HL-60 (cell line): ENCODE measurements at places on chromosomes 6 and 20.

GRCh38 chr6:39266375-39266774 is 37.1 kb upstream of the KCNK5 start:
- DNase-seq: no peak

- peak; percentile 58 for DNase-seq
These were observed 88.9 kb upstream of the ELOVL5 start for GRCh38 chr6:53437557-53438202.

DNA sequence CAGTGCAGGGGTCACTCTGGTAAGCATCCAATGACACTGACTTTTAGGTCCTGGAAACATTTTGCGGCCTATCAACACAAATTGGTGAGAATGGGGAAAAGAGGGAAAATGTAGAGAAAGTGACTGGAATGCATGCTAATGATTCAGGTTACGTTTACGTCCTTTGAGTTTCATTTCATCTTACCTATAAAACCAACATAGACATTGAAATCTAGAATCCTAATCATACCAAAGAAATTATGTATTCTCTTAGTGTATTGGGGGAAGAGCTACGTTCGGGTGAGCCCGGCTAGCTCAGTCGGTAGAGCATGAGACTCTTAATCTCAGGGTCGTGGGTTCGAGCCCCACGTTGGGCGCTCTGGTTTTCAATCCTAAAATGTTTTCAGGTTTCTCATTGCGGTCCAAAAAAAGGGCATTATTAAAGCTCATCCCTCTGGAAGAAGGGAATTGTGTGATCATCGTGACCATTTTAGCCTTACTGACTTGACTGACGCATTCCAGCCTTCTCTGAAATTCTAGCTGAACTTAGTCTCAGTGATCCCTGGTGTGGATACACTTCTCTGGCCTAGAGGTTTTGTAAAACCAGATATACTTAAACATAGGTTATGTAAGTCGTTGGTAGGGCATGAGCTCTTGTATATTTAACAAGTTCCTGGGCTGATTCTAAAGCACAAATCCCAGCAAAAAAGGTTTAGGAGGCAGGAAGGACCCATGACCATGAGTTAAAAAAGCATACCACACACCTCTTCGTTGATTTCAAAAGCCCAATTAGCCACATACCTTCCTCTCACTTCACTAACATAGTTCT is 18.3 kb downstream of the HMGN4 start:
- DNase-seq: peak; percentile 17

- DNase-seq: no peak
These were observed 108.4 kb downstream of the HUS1B start for GRCh38 chr6:548517-548916.

GRCh38 chr6:108779536-108780275 is 68.5 kb upstream of the ARMC2 start:
- no peak for DNase-seq

- DNase-seq: no peak
These were observed 47.4 kb downstream of the MYB start for GRCh38 chr6:135228486-135228885.

GRCh38 chr6:123838505-123839234 is 35.0 kb downstream of the NKAIN2 start:
- DNase-seq: no peak

DNA sequence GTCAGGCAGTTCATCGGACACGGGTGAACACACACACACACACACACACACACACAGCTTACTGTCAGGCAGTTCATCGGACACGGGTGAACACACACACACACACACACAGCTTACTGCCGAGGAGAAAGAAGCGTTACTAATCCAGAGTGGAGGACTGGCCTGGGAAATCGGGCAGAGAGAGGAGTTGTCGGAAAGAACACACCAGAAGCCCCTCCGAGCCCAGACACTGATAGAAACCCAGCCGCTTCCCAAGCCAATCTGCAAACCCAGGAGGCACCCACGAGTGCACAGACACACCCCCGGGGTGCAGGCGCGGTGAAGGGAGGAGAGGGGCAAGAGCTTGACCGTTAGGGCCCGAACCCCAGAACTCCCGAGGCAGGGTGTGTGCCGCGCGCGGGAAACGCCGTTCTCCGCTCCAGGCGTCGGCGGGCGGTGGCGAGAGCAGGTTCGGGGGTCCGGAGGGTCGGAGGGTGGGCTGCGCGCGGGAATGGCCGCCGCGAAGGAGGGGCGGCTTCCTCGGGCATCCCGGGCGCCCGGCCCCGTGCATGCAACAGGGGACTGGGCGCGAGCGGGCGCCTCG is 636 bp downstream of the ELOVL2 start:
- no peak for DNase-seq

DNA sequence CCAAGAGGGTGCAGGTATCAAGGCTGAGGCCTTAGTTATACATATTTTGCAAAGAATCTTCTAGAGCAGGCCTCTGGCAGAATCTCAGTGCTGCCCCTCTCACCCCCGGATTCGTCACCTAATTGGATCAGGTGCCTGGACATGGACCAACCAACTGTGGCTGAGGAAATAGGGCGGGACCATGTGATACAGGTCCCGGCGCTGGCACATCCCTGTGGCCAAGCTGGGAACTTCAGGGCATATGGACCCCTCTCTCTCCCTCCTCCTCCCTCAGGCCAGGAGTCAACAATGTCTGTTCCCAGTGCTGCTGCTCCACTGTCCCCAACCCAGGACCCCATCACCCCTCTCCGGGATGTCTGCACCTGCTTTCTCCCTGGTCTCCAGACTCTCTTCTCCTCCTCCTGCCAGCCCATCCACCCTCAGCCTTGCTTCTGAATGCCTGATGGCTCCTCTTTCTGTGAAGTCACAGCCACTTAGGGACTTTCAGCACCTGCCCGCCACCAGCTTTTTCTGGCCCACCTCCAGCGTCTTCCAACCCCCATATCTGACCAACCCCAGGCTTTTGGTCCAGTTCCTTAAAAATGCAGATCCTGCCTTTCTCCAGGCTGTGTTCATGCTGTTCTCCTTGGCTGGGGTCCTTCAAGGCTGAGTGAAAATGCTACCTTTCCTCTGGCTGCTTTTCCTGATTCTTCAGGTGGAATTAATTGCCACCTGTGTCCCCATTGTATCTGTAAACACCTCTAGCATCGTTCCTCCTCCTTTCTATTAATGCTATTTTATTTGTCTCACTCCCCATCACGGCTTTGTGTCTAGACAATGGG is 19.0 kb upstream of the MLN start:
- no peak for DNase-seq

DNA sequence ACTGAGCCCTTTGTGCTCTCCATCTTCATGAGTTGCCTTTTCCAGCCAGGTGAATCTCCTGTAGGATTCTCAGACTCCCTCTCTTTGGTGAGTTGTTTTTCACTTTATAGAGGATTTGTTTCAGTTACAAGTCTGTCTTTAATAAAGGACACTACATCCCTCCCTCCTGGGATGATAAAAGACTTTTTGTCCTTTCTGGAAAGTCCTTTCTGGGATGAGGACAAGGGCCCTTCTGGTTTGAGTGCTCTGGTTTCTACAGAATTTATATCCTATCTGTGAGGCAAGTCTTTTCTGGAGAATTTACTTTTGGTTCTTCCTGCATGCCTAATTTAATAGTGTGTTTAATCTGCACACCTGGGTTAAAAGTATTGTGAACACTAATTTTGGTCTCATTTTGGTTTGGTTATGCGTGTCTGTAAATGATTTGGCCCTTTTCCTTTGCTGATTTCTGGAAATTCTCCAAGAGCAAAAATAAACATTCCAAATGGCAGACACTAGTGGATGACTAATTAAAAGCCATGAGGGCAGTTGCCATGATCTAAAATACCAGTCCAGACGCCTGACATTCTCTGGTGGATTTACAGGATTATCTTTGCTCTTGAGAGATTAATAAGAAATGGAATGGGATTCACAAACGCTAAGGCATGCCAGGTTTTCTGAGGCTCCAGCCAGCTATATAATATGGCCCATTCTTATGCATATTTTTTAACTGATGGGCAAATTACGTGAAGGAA is 44.8 kb downstream of the TCP11 start:
- DNase-seq: no peak

DNA sequence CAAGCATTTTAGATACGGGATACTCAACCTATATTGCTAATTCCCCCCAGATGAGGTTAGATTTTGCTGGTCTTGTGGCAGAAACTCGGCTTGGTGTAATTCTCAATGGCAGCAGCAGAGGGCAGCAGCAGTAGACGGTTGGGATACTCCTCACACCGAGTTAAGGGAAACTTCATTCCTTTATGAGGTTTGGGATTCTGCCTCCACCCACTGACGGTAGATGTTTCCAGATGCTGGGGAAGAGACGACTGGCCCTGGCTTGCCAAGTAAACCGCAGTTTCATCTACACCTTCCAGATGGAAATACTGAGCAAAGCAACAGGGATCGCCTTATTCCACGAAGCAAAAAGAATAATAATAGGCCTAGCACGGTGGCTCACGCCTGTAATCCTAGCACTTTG is 8.2 kb upstream of the TBC1D7 start:
- DNase-seq: peak; percentile 82

- peak; percentile 39 for DNase-seq
These were observed 45.3 kb upstream of the COL21A1 start for GRCh38 chr6:56292505-56293181.

GRCh38 chr6:147260091-147260490 is 55.9 kb downstream of the STXBP5 start:
- DNase-seq: no peak

GRCh38 chr6:37417393-37417792 is 15.6 kb upstream of the CMTR1 start:
- no peak for DNase-seq

GRCh38 chr6:161745594-161746141 is 471.8 kb upstream of the AGPAT4 start:
- DNase-seq: no peak

GRCh38 chr6:156963712-156964700 is 186.8 kb downstream of the ARID1B start:
- DNase-seq: peak; percentile 8

GRCh38 chr20:36154700-36155628 is at the start of gene EPB41L1:
Gene EPB41L1, plus strand, starts transcription at chr20:36154740. Its CDS starts 19,038 bp downstream, at chr20:36173778.
- no peak for DNase-seq

GRCh38 chr6:50264995-50265571 is 215.4 kb upstream of the DEFB112 start:
- DNase-seq: no peak

DNA sequence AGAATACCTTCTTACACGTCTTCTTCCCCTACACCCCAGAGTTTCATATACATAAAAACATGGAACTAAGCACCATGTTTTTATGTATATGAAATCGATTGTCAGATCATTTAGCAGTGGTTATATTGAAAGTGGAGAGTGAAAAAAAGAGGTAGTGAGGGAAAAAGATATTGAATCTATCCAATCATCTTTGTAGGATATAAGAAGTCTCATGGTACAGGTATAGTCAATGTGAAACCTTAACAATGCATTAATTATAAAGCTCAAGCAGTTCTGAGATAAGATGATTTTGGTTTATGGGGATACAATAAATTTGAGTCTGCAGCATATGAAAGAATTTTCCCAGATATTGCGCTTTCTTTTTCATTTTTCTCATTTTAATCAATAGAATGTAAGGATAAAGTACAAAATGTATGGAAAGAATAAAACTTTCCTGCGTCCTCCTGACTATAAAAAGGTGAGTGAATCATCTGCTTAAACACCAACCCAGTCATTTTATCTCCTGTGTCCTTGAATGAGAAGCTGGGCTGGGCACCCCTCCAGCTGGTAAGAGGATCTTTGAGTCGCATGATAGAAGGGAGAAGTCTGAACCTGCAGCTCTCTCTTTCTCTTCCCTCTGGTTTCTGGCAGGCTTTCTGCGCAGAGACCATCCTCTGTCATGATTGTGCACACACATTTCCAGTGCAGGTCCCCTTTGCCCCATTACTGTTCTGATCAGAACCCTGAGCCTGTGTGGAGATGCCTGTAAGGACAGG is 28.1 kb upstream of the AKIRIN2 start:
- DNase-seq: peak; percentile 56

GRCh38 chr6:161649068-161649467 is 375.2 kb upstream of the AGPAT4 start:
- no peak for DNase-seq

DNA sequence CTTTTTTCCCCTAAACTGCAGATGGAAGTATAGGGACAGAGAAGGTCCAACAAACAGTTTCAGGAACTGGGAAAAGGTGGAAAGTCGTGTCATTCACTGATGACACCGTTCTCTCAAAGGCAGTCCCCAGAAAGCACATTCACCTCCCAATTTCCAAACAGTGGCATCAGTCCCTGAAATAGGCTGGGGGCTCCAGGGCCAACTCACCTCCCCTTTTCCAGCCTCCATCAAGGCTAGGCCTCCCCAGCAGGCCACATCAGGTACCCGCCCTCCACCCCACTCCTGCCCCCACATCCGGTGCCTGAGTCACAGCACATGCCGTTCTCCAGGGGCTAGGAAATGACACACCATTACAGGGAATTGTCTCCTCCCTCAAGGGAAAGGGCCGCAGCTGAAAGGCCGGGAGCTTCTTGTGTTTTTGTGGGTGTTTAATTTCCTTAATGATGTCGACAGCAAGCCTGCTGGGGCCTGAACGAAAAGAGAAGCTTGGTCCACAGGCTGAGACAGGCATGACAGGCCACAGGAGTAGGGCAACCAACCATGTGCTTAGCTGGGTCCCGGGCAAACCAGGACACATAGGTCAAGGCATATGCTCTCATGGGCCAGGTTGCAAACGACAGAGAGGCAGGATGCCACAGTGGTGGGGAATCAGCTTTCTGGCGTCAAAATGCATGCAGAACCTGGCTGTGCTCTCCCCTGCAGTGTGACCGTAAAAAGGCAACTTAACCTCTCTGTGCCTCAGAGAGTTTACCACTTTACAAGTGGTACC is 39.2 kb downstream of the ZMYND8 start:
- DNase-seq: peak; percentile 70

DNA sequence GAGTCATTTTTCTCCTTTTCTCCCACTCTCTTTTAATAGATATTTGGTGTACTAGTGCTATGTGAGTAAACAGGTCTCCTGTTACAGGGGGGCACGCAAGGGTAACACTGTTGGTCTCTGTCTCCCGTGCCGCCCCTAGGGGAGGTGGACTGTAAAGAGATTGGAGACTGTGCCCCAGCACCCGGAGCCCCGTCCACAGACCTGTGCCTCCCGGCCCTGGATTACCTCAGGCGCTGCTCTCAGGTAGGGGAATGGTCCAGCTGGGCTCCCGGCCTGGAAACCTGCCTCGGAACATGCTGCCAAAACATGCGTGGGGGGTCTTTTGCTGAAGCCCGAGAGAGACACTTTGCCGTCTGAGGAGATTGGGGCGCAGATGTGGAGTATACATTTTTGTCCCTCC is 66.4 kb upstream of the SMIM28 start:
- DNase-seq: no peak
